Peyer's patch (tissue), 4 donors: ENCODE measurements at places on chromosomes 1 and 21. TPM values are rescaled to one million over a fixed set of nuclear protein-coding genes. Genes with fewer than 3 reads are reported as not detected.

ETV3L gene
- total RNA-seq: not detected

DNA sequence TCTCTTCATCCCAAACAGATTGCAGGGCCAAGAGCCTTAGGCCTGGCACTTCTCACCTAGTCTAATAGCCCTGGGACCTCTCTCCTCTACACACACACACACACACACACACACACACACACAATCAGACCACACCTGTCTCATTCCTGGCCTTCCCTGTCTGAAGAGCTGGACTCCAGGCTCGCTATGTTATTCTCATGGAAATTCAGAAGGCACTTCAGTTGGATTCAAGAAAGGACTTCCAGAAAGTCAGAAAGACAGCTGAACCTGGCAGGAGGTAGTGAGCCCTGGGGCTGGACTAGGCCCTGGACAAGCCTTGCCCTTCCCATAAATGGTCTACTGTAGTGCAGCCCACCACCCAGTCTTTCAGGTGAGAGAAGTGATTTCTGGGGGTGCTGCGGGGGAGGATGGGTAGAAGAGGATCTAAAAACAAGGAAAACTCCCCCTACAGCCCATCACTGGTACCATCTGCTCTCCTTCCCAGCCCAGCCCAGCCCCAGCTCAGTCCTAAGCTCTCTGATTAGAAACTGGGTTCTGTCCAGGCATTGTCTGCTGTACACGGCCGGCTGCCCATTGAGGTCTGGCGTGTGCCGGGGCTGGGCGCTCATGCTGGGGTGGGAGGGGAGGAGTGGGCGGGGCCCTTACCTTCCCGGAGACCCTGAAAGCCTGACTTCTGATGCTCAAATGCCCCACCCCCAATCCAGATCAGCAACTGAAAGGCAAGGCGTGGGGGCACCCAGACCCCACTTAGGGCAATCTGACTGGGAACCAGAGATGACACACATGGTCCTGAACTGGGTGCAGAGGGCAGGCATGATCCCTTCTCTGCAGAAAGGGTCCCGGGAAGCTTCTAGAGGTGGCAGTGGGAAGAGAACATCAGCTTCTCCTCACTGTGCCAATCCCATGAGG lies 2.5 kb downstream of the KIF21B start:
- H3K27ac ChIP-seq: peak overlapping the region; percentile 63
- H3K27me3 ChIP-seq: no peaks in the 10 kb centered on the region
- H3K4me3 ChIP-seq: no peak overlapping the region
- DNase-seq: peak; percentile 68
- peaks cover 72% of the 10 kb centered on the region for H3K4me1 ChIP-seq

DNA sequence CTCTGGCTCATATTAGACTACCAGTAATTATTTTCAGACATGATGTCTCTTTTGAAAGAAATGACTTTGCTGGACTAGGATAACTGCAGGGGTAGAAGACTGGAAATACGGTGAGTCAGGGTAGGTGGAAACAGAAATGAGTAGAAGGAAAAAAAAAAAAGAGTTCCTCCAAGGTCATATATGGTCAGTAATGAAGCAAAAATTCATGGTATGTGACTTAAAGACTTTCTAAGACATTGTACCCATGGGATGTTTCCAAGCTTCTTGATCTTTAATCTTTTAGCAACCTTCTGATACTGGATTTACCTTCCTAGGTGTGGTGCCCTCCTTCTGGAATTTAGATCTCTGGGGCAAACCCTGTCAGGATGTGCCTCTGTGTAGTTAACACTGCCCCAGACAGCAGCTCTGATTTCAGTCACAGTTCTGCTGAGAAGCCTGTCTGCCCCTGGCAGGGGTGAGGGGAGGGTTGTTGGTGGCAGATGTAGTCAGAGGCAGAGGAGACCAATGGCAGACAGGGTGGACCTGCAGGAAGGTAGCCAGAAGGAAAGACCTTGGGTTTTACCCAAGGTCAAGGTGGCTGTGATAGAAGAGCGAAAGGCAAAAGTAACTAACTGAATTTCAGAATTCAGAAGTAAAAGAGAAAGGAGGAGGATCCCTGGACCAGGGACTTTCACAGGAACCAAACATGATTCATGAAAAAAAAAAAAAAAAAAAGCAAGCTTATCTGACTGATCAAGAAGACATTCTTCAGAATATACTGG lies 44.1 kb upstream of the BCL10 start:
- H3K4me1 ChIP-seq: no peaks in the 10 kb centered on the region
- DNase-seq: no peak
- H3K27ac ChIP-seq: no peak overlapping the region
- no peaks in the 10 kb centered on the region for H3K27me3 ChIP-seq
- no peaks in the 10 kb centered on the region for H3K36me3 ChIP-seq

- DNase-seq: no peak
- H3K27me3 ChIP-seq: no peaks in the 10 kb centered on the region
- no peaks in the 10 kb centered on the region for H3K36me3 ChIP-seq
- H3K27ac ChIP-seq: no peak overlapping the region
These were observed 98.2 kb upstream of the VAMP3 start for GRCh38 chr1:7672864-7673263.

COL9A2 gene
- total RNA-seq: 8.8 TPM
